Spleen (tissue), 13 donors: ENCODE measurements at places on chromosomes 4 and X. TPM values are rescaled to one million over a fixed set of nuclear protein-coding genes. Genes with fewer than 3 reads are reported as not detected.

The SYP gene
- 1.3 TPM for polyA plus RNA-seq

DNA sequence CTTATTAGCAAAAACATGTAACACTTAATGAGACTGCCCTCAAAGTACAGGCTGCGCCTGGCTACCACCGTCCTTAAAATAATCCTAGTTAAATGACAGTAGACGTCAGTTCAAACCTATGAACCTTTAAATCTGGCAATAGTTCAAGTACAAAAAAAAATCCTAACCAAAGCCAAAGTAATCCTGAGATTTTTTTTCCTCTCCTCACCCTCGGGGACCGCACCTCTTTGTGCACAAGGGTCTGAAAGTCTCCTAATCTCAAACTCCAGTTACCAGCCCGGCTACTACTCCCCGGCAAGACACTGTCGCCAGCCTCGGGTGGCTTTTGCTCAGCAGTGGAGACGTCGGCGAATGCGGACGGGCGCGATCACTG is 439 bp downstream of the SEC31A start:
- peaks cover 14% of the 10 kb centered on the region for H3K36me3 ChIP-seq
- no peaks in the 10 kb centered on the region for H3K27me3 ChIP-seq
- H3K4me1 ChIP-seq = peaks cover 36% of the 10 kb centered on the region
- DNase-seq = no peak

GRCh38 chr4:113179996-113180395 is 130.5 kb downstream of the ANK2 start:
- H3K36me3 ChIP-seq = no peaks in the 10 kb centered on the region
- no peak overlapping the region for H3K27ac ChIP-seq
- H3K4me3 ChIP-seq = no peak overlapping the region
- H3K27me3 ChIP-seq = no peaks in the 10 kb centered on the region

DNA sequence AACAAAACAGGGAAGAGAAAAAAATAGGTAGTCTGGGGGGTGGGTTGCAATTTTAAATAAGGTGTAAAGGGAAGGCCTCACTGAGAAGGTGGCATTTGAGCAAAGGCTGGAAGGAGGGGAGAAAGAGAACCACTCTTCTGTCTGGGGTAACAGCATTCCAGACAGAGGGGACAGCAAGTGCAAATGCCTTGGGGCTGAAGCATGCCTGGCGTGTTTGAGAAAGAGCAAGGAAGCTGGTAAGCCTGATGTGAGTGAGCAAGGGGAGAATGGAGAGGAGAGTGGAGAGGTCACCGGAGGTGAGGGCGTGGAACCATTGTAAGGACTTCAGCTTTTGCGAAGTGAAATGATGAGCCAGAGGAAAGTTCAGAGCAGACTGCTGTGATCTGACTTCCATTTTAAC is 19.7 kb upstream of the DOCK11 start:
- no peaks in the 10 kb centered on the region for H3K27me3 ChIP-seq
- no peak overlapping the region for H3K27ac ChIP-seq
- no peak overlapping the region for H3K4me3 ChIP-seq
- no peaks in the 10 kb centered on the region for H3K36me3 ChIP-seq
- no peaks in the 10 kb centered on the region for H3K4me1 ChIP-seq

GRCh38 chrX:7159149-7159861 is 11.4 kb upstream of the PUDP start:
- no peaks in the 10 kb centered on the region for H3K4me1 ChIP-seq
- no peaks in the 10 kb centered on the region for H3K27me3 ChIP-seq

The TMPRSS11D gene
- polyA plus RNA-seq = 0.06 TPM

- no peak for DNase-seq
- no peaks in the 10 kb centered on the region for H3K4me1 ChIP-seq
- no peaks in the 10 kb centered on the region for H3K27me3 ChIP-seq
- H3K36me3 ChIP-seq = no peaks in the 10 kb centered on the region
These were observed 20.3 kb upstream of the GUCY1B1 start for GRCh38 chr4:155738548-155738947.

DNA sequence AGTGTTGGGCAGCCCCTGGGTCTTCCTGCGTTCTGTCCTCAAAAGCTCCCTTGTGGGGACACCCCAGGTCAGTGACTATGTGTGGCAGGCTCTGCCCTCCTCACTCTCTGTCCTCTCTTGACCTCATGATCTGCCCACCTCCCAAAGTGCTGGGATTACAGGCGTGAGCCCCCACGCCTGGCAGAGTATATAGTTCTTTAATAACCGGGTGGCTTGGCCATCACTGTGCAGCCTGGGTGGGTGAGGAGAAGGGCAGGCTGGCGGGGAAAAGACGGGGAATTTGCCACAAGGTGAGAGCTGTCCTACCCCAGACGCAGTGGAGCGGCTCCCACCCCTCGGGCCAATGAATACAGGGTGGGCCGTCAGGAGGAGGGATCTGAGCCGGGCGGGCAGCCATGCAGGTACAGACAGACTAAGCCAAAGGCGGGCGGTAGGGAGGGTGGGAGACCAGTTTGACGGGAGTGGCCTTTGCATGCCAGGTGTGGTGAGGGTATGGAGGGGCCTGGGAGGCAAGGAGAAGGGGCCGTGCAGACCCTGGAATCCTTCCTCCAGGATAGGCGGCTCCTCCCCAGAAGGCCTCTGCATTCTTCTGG is 2.5 kb downstream of the SH3BP2 start:
- H3K27ac ChIP-seq = peak overlapping the region; percentile 85
- peaks cover 94% of the 10 kb centered on the region for H3K4me1 ChIP-seq
- H3K36me3 ChIP-seq = no peaks in the 10 kb centered on the region
- H3K4me3 ChIP-seq = no peak overlapping the region
- peak; percentile 81 for DNase-seq
- no peaks in the 10 kb centered on the region for H3K27me3 ChIP-seq

DNA sequence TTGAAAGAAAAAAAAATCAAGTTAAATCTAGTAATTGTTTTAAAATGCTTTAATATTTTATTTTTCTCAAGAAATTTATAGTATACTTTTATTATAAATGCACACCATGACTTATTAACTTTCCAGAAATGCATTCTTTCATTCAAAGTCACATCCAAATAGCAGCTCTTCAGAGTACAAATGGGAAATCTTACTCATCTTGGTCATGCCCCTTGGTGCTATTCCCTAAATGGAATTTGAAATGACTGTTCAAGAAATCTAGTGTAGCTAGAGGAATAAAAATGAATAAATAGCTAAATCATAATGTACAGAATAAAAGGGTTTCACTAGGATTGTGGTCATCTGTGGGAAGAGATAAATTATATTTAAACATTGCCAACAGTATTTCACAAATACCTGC is 1139.7 kb downstream of the PCDH18 start:
- no peak overlapping the region for H3K27ac ChIP-seq
- DNase-seq = no peak
- H3K36me3 ChIP-seq = no peaks in the 10 kb centered on the region
- no peaks in the 10 kb centered on the region for H3K4me1 ChIP-seq

- H3K4me1 ChIP-seq = no peaks in the 10 kb centered on the region
- H3K27me3 ChIP-seq = no peaks in the 10 kb centered on the region
These were observed 139.8 kb upstream of the KIT start for GRCh38 chr4:54517781-54518444.

DNA sequence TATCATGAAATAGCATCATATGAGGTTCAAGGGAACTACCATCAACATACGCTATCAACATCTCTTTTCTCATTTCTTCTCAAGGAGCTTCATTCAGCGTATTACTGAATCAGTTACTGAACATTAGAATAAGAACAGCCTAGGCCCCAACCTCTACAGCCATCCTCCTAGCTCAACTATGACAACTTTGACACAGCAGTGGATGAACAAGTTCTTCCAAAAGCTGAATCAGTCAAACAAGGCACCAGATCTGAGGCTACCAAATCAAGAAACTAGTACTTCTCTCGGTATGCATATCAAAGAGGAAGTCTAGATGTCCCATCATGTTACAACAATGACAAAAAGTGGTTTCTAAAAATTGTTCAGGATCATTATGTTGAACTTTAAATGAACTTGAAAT is 57.4 kb downstream of the GATB start:
- no peaks in the 10 kb centered on the region for H3K4me1 ChIP-seq
- H3K27ac ChIP-seq = no peak overlapping the region
- DNase-seq = no peak
- no peaks in the 10 kb centered on the region for H3K27me3 ChIP-seq
- peaks cover 17% of the 10 kb centered on the region for H3K36me3 ChIP-seq
- H3K4me3 ChIP-seq = no peak overlapping the region

DNA sequence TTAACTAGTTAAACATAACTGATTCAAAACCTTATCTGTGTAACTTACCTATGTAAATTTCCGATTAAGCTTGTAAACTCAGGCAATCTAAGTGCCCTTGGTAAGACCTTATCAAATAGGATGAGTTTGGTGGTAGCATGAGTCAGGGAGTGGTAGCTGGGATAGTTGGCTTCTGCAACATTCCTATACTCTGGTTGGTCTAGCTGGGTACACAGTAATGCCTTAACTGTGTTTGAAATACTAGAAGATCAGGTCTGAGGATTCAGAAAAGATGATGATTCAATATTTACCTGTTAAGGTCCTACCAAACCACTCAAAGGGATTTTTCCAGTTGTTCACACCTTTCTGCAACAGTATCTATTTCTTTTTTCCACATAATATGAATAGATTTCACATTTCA is 5.3 kb downstream of the YIPF7 start:
- H3K27me3 ChIP-seq = no peaks in the 10 kb centered on the region
- no peak for DNase-seq
- no peaks in the 10 kb centered on the region for H3K4me1 ChIP-seq
- H3K27ac ChIP-seq = no peak overlapping the region

DNA sequence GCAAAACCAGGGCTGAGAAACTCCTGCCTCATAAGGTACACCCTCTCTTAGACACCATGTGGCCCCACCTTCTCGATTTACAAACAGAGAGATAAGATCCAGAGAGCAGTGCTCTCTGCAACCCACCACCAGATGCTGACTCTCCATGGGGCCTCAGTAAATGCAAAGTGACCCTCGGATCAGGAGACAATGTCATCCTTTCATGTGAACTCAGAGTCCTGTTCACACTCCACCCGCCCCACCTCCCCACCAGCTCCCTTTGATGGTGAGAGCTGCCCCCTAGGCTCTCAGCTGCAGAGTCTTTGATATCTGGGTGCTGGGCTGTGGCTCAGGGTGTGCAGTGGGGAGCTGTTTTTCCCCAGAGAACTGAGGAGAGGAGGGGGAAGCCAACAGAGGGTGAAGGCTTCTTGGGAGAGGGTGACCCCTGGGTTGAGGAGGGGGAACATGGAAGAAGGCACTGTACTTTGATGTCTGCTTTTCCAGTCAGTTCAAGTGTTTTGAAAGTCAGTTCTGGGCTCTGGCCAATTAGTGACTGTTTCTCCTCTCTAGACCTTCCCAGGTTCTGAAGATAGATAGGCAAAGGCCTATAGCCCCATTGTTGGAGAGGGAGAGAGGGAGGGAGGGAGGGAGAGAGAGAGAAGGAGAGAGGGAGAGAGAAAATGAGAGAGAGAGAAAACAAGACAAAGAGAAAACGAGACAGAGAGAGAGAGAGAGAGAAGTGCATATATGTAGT is 88.2 kb downstream of the SCD5 start:
- no peaks in the 10 kb centered on the region for H3K27me3 ChIP-seq
- no peak overlapping the region for H3K27ac ChIP-seq
- no peaks in the 10 kb centered on the region for H3K36me3 ChIP-seq
- H3K4me1 ChIP-seq = no peaks in the 10 kb centered on the region
- H3K4me3 ChIP-seq = no peak overlapping the region

The TEX11 gene
- polyA plus RNA-seq = 0.06 TPM

The RS1 gene
- 0.04 TPM for polyA plus RNA-seq

DNA sequence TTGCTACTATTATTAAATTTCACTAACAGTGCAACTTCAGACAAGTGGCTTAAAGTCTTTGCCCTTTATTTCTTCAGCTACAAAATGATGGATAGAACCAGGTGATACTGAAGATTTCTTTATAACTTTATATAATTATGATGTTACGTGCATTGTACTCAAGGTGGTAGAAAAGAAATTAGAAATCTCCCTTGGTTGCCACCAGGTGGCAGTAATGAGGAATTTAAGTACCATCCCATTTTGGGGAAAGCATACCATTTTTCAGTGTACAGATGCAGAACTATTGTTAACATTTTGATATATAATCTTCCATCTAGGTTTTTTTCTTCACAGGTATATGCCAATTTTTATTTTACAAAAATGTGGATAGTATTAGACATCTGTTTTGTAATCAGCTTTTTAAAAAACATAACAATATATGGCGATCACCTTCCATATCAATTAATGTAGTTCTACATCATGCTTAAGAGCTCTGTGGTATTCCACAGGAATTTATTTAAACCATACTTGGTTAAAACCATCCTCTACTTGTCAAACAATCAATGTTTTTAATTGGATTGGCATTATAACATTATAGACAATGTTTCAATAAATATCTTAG is 37.7 kb upstream of the RAB33B start:
- DNase-seq = no peak
- H3K4me3 ChIP-seq = no peak overlapping the region
- H3K27me3 ChIP-seq = no peaks in the 10 kb centered on the region
- no peak overlapping the region for H3K27ac ChIP-seq

- H3K27ac ChIP-seq = no peak overlapping the region
- no peaks in the 10 kb centered on the region for H3K27me3 ChIP-seq
- no peaks in the 10 kb centered on the region for H3K4me1 ChIP-seq
- H3K4me3 ChIP-seq = no peak overlapping the region
These were observed 65.1 kb downstream of the ENPEP start for GRCh38 chr4:110540982-110541451.

GRCh38 chrX:79270401-79270800 is 96.7 kb downstream of the ITM2A start:
- H3K4me3 ChIP-seq = no peak overlapping the region
- H3K27me3 ChIP-seq = no peaks in the 10 kb centered on the region
- peak; percentile 89 for DNase-seq
- H3K4me1 ChIP-seq = peaks cover 12% of the 10 kb centered on the region

DNA sequence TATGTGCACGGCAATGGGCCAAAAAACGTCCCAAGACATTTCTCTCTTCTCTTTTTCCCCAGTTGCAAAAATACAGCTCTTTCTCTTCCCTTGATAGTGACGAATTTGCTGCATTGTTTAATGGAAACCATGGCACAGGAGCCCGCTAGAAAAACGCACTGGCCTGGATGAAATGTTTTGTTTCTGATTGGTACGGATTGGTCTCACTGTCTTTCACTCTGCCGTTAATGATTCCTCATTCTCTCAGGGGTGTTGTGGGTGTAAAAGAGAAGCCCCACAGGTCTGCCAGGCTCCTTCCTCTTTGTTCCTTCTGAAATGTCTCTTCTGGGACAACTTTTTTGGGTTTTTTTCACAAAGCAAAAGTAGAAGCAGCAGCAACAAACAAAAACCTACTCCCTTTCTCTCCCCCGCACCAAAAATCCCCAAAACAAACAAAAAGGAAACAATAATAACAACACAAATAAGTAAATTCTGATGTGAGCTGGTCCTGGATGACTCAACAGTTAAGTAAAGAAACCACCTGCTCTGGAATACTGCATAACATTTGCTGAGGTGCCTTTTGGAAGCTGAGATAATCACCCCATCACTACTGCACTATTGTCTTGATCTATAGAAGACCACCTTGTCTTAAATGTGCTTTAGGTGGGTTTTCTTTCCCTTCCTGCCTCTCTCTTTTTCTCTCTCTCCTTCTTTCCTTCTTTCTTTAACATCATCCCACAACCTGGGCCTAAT is 89.8 kb downstream of the PLAC1 start:
- H3K4me3 ChIP-seq = no peak overlapping the region
- H3K4me1 ChIP-seq = no peaks in the 10 kb centered on the region
- no peak overlapping the region for H3K27ac ChIP-seq
- DNase-seq = no peak

The P2RY8 gene
- 15.5 TPM for polyA plus RNA-seq

The P2RY4 gene
- not detected for polyA plus RNA-seq
